ENCODE measurements at places on chromosomes 1 and 21.

DNA sequence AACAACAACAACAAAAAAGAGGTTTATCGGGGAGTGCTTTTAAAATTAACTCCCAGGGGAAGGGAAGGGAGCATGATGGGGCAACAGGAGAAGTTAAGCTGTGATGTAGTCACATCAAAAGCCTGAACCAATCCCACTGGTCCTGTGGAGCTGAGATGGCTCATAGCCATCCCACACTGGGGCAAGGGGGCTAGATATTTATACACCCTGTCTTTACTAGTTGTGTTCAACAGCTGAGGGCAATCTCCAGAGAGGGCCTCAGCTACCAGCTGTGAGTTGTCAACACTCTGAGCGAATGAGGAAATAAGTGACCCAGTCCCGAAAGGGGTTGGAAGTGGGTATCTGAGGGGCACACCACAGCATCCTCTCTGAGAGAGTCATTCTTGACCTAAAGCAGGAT is 31.0 kb upstream of the CREG1 start:
- no peak for DNase-seq

- DNase-seq, result no peak
Observed at GRCh38 chr1:28565726-28566125, 12.8 kb downstream of the TRNAU1AP start.

DNA sequence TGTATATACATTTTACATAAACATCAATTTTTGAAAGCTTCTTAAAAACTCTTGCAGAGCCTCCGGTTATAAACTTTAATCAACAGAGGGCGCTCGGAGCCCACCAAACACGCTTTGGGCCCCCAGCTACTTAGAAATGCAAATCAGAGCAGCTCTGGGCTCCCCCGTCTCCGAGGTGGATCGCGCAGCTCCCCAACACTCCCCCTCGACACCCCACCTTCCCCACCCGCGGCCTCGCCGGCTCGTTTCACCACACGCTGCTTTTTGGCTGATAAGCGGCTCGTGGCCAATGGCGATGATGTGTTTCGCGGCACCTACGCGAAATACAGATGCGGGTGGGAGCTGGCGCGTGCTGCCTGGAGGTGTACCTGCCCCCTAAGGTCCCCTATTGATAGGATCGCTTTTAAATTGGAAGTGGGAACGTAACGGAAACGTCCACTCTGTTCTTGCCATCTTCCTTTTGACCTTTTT is 1.7 kb upstream of the KIF26B start:
- DNase-seq, result peak; percentile 54

DNA sequence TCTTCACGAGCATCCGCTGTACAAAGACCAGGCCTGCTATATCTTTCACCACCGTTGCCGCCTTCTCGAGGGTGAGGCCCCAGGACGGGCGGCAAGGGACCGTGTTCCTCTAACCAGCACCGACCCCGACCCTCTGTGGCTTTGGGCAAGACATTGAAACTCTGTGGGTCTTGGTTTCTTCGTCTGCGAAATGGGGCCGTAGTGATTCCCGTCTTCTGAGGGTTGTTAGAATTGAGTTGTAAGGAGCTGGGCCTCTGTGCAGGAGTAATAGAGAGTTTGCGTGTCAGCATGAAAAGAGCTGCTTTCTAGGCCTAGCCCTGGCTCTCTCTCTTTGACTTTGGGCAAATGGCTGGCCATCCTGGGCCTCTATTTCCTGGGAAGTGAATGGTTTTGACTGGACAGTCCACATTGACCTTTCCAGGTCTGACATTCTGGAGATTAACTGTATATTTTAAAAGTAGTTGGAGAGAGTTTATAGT is 591 bp downstream of the MRPL37 start:
- DNase-seq, result no peak

DNA sequence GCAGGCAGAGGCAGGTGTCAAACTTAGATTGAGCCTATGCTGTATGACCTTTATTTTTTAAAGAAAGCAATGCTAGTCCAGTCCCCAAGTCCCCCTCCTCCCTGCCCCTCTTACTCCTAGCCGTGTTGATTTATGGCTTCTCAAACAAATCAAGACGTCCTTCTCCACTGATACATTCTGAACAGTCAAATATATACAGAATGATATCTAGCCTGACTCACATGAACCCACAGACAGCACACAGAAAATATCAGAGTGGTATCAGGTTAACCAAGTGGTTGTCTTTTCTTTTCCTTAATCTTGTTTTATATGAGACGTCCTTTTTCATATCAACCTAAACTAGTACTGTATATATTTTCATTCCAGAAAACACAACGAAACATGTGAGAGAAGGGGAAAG is 13.4 kb downstream of the DAB1 start:
- DNase-seq, result no peak

DNA sequence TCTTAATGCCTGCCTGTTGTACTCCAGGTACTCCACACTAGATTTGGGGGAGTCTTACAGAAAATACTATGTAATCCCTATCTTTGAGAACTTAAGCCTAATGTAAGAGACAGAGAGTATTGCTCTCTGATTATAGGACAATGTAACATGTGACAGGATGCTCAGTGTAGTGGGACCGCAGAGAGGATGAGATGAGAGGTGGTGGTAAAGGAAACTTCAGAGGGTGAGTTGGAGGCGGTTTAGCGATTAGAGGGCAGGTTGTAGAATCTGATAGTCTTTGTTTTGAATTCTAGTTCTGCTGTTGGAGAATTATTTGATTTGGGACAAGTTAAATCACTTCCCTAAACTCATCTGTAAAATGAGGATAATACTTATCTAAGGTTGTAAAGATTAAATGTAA is 5.4 kb downstream of the SOAT1 start:
- no peak for DNase-seq

DNA sequence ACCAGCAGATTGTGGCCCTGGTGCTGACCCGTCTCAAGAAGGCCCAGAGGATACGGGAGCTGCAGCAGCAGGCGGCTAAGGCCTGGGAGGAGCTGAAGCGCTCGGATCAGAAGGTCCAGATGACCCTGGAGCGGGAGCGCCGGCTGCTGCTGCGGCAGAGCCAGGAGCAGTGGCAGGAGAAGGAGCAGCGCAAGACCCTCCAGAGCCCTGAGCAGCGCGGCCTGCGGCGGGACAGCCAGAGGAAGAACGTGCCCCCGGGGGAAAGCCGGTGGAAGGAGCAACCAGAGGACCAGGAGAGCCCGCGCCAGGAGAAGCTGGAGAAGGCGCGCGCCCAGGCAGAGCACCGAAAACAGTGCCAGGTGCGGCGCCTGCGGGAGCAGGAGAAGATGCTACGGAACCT is 1.0 kb downstream of the CCDC185 start:
- DNase-seq, result no peak

GRCh38 chr1:153058826-153059784 is 1.8 kb upstream of the SPRR2A start:
- no peak for DNase-seq

- DNase-seq, result no peak
Observed at GRCh38 chr1:230744382-230744781, 2.8 kb upstream of the CAPN9 start.

- no peak for DNase-seq
Observed at GRCh38 chr1:107549152-107549810, 408.4 kb downstream of the NTNG1 start.

DNA sequence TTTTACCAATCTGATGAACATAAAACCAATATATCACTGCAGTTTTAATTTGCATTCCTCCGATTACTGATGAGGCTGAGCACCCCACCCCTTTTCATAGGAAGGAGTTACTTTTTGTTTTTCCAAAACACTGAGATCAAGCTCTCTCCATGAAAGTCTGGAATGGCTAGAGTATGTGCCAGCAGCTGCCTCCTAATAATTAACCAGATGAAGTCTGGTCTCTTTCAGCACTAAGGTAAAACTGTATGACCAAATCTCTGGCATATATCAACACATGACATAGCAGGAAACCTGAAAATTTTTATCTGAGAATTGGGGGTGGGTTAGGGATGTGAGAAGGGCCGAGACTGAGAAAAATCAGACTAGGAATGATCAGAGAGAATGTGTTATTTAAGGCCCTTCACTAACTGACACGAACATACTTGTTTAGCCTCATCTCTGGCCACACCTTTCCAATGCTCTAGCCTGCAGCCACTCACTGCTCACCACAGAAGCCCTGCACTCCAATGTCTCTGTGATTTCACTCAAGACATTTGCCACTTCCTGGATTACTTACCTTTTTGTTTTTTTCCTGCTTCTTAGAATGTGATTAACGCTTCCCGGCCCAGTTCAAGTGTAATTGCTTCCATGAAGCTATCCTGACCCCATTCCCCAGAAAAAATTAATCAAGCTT is 34.7 kb downstream of the WASF2 start:
- DNase-seq, result no peak

Measured in stimulated activated CD4-positive, alpha-beta T cell treated with anti-CD3 and anti-CD28 coated beads, Interleukin-2, amount 100 ng/mL, for 4 hours (primary cell).